ENCODE measurements at places on chromosomes 1 and 21.

- DNase-seq = no peak
Measured at GRCh38 chr1:245942856-245943255, 564.2 kb downstream of the SMYD3 start.

GRCh38 chr1:220783453-220783852, 3.3 kb upstream of the MTARC1 start:
- no peak for DNase-seq

DNA sequence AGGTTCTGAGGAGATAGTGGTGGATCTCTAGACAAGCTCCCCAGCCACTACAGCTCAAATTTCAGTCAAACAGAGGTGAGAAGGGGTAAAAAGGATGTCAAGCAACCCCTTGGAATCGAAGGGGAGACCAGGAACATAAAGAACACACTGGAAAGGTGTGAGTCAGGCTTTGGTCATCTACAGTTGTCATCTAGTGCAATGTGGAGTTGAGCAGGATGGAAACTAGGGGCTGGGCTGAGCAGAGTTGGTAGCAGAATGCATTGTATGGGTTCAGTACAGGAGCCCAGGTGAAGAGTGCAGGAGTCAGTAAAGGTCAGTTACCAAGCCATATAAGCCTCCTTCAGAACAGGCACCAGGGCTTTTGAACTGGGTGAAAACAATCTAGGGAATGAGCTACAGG, 52.7 kb upstream of the VAV3 start:
- no peak for DNase-seq

DNA sequence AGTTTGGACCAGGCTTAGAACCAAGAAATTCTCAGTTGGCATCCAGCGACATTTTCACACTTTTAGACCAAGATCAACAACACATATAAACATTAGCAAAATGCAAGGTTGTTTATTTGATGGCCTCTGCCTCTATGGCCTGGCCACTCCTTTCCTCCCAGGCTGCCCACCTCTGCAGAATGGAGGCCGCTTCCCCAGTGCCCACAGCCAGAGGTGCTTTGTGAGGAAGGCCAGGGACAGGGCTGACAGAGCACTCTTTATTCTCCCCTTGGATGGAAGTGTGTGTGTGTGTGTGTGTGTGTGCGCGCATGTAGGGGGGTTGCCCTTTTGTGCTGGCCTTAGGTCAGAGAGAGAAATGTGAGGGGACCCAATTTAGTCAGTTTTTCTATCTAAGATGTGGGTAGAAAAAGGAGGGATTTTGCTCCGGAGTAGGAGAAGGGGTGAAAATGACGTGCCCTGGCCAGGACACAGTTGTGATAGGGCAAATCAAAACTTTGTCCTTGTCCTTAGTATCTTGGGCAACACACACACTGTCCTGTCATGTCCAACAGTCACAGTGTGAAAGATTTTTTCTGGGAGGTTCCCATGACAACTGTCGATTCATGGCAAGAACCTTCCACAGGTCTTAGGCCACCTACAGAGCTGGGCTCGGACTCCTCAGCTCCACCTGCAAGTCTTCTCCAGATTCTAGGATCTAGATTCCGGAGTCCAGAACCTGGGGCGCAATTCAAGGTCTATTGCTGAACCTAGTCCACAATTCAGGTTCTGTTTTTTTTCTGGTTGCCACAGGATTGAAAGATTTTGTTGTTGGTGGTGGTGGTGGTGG, 104.9 kb upstream of the SLC2A1 start:
- DNase-seq = no peak

GRCh38 chr1:170044187-170044586, 30.3 kb downstream of the KIFAP3 start:
- DNase-seq = no peak

GRCh38 chr1:187714470-187714869, 885.7 kb downstream of the PLA2G4A start:
- no peak for DNase-seq

GRCh38 chr1:206674236-206674635, 10.5 kb upstream of the MAPKAPK2 start:
- DNase-seq = no peak

- peak; percentile 79 for DNase-seq
Measured at GRCh38 chr1:164726235-164726634, 167.3 kb downstream of the PBX1 start.

DNA sequence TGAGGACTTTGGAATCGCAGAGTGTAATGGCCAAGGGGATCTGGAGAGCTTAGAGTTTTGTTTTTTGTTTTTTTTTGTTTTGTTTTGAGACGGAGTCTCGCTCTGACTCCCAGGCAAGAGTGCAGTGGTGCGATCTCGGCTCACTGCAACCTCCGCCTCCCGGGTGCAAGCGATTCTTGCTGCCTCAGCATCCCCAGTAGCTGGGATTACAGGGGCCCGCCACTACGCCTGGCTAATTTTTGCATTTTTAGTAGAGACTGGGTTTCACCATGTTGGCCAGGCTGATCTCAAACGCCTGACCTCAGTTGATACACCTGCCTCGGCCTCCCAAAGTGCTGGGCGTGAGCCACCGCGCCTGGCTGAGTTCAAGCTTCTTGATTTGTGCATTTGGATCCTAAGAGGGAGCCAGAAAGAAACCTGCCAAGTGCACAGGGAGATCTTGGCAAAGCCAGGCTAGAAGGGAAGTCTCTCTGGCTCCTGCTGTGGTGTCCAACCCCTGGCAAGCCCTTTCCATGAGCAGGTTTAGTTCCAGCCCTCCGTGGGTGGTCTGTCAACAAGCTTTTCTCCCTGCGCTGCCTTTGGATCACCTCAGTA, 852 bp downstream of the FAAH start:
- no peak for DNase-seq

- DNase-seq = no peak
Measured at GRCh38 chr21:31459457-31459856, 115.4 kb upstream of the TIAM1 start.

DNA sequence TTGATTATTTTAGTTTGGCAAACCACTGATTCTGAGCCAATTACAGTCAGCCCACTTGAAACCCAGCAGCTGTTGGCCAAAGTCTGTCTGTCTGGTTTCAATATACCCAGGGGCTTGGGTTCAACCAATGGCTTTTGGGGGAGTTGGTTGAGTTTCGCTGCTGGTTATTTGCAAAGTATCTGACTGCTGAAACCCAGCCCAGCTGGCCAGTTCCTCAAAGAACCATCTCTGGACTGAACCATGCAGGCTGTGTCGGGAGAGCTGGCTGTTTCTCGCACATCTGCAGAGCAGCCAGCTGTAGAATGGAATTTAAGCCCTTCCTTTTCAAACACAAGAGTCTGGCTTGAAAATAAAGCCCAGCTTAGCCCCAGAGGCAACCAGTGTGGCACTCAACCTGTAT, 66.0 kb upstream of the PAX7 start:
- DNase-seq = no peak

- peak; percentile 83 for DNase-seq
Measured at GRCh38 chr21:38843806-38844503, 38.2 kb downstream of the ETS2 start.

DNA sequence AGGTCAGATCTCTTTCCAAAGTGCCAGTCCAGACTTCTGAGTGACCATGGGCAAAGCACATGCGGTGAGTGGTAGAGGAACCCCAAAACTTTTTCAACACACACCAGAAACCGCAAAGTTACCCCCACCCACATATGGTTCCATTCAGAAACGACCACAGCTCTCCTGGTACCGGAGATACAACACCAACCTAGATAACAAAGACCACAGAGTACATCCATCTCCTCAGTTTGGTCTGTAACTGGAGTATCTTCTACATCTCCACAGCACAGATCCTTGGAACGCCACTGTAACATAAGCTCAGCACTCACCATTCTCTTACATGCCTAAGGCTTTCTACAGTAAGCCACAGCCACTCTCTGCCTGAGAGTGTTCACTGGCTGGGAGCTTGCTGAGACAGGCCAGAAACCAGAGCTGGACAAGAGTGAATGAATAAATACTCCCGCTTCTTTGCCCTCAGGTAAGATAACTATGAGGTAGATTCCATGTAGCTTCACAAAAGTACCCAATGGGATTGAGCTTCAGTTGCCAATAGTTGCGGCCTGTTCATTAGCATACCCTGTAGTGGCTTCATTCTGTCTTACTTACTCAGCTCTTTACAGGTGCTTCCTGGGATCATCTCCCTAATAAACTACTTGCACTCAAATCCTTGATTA, 81.8 kb downstream of the SMYD3 start:
- DNase-seq = no peak

DNA sequence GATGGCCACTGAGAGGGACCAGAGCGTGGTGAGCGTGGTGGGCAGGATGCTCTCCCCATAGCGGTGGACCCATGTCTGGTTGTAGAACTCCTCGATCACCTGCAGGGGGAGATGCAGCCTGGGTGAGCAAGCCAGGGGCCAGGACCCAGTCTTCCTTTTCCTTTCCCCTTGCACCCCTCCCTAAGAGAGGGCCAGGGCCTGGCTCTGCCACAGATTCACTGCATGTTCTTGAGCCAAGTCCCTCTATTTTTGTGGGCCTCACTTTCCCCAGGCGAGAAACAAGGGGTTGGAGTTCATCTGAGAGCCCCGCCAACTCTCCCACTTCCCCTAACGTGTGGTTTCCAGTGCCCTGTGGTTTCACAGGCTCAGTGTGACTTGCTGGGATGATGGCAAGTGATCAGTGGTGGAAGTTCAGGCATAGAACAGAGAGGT, 27.5 kb downstream of the SLC2A1 start:
- DNase-seq = no peak

DNA sequence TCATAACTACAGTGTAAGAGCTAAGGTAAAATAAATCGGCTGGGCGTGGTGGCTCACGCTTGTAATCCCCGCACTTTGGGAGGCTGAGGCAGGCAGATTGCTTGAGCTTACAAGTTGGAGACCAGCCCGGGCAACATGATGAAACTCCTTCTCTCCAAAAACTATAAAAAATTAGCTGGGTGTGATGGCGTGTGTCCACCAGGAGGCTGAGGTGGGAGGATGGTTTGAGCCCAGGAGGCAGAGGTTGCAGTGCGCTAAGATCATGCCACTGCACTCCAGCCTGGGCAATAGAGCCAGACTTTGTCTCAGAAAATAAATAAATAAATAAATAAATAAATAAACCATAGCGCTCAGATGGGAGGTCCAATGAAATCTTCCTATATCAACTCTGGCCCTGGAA, 16.7 kb upstream of the FAM110D start:
- no peak for DNase-seq

- no peak for DNase-seq
Measured at GRCh38 chr1:23616292-23616824, 57.1 kb upstream of the ID3 start.

DNA sequence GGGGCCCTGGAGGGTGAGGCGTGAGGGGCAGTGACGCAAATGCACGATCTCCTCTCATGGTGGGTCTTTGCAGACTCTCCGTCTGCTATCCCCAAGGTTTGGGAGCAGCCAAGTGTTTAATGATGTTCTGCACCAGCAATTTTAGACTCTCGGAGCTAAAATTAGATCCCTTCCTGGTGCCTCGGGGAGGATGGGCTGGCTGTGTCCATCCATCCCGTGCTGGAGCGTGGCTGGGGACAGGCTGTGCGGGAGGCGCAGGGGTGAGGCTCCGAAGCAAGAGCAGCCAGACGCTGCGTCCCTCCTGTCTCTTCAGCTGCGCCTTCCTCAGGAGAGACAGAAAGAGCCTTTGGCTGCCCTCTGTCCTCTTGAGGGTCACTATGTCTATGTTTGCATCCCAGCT, 387.6 kb downstream of the CAMTA1 start:
- no peak for DNase-seq

GRCh38 chr1:156119503-156120209, 5.1 kb downstream of the LMNA start:
- DNase-seq = no peak

GRCh38 chr1:56507925-56508522, 71.3 kb downstream of the PLPP3 start:
- DNase-seq = no peak

GRCh38 chr1:214439352-214440119, 111.9 kb downstream of the PTPN14 start:
- DNase-seq = no peak
